ENCODE measurements at places on chromosomes 3 and 15. TPM values are rescaled to one million over a fixed set of nuclear protein-coding genes. Genes with fewer than 3 reads are reported as not detected.

KLHL40 gene
- not detected for total RNA-seq

MST1 gene
- 11.8 TPM for total RNA-seq

KCNMB3 gene
- total RNA-seq: 0.34 TPM

GABRB3 gene
- total RNA-seq: not detected

GRCh38 chr3:164352991-164353390 lies 725.3 kb downstream of the SI start:
- H3K36me3 ChIP-seq: no peaks in the 10 kb centered on the region
- no peaks in the 10 kb centered on the region for H3K27me3 ChIP-seq
- no peaks in the 10 kb centered on the region for H3K4me1 ChIP-seq

DNA sequence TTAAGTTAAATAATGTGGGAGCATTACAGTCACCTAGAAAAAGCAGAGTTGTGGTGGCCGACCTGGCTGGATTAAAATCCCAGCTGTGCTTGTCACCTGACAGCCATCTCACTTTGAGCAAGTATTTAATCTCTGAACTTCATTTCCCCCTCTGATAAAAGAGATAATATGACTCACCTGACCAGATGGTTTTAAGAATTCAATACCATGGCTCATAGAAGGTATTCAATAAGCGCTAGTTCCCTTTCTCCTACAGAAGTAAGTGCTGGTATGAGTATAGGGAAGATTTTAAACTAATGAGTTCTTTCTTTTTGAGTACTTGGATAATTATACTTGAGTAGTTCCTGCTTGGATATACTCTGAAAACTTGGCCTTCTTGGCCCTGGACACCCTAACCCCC lies 325.5 kb downstream of the IL5RA start:
- no peaks in the 10 kb centered on the region for H3K36me3 ChIP-seq
- no peaks in the 10 kb centered on the region for H3K4me1 ChIP-seq
- no peak for DNase-seq
- H3K27me3 ChIP-seq: no peaks in the 10 kb centered on the region
- no peak overlapping the region for H3K27ac ChIP-seq

FSIP1 gene
- 0.36 TPM for total RNA-seq

- peaks cover 7% of the 10 kb centered on the region for H3K27me3 ChIP-seq
- no peak overlapping the region for H3K27ac ChIP-seq
- H3K36me3 ChIP-seq: no peaks in the 10 kb centered on the region
- no peak for DNase-seq
Measured at GRCh38 chr3:139718415-139718814, 40.6 kb upstream of the NMNAT3 start.

GRCh38 chr3:158159714-158160113 lies 49.8 kb downstream of the RSRC1 start:
- H3K27ac ChIP-seq: no peak overlapping the region
- peaks cover 4% of the 10 kb centered on the region for H3K4me1 ChIP-seq
- peaks cover 19% of the 10 kb centered on the region for H3K36me3 ChIP-seq
- H3K4me3 ChIP-seq: no peak overlapping the region
- no peak for DNase-seq
- no peaks in the 10 kb centered on the region for H3K27me3 ChIP-seq

LHFPL4 gene
- not detected for total RNA-seq

DNA sequence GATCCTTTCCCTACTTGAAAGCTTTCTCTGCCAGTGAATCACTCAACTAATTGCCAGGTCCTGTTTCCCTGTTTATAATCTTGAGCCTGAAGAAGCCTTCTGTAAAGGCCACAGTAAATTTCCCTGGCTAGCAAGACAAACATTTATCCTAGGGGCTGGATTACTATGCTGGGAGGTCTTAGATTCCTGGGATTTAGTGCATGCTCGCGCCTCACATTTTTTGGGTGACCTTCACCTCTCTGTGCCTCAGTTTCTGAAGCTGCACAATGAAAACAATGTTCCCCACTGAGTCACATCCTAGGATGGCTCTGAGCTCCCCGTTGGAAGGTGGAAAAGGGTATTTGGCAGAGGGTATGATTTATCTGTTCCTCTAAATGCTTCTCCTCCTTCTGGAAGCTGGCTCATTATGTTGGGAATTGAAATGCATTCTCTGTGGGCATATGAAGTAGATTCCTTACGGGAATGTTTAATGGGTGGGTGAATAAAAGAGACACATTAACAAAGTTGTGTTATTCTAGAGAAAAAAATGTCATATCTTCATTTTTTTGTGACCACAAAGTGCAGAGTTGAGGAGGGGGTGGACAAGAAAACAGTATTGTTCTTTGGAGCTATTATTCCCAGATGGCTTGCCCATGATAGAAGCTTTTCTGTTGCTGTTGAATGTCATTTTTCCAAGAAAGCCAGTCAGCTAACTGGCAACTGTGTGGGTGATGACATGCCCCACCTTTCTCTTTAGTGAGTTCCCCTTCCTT lies 32.4 kb downstream of the LSM3 start:
- H3K4me3 ChIP-seq: no peak overlapping the region
- no peak overlapping the region for H3K27ac ChIP-seq
- no peaks in the 10 kb centered on the region for H3K36me3 ChIP-seq
- H3K4me1 ChIP-seq: no peaks in the 10 kb centered on the region
- no peaks in the 10 kb centered on the region for H3K27me3 ChIP-seq

FHIT gene
- 7.6 TPM for total RNA-seq

RBSN gene
- total RNA-seq: 11.3 TPM
